ENCODE measurements at places on chromosomes 12 and 14.

DNA sequence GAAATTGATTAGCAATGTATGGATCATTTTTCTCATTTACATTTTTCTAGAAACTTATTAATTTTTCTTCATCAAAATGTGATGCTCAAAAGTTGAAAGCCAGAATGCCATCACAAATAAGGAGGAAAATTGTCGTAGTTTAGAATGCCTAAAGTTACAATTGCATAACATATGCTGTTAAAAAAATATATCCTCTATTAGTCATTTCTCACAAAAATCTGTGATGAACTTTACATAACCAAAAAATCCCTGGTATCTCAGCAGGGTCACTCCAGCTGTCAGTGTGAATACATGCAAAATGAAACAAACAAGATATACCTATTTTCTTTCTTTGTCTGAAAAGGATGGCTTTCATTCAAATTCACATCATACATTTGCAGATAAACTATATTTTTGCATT is 358.9 kb downstream of the PAWR start:
- DNase-seq, result no peak

- DNase-seq, result no peak
These were observed 139.7 kb downstream of the TTLL5 start for GRCh38 chr14:75800792-75801191.

- DNase-seq, result no peak
These were observed 130.8 kb upstream of the KRR1 start for GRCh38 chr12:75642226-75642625.

DNA sequence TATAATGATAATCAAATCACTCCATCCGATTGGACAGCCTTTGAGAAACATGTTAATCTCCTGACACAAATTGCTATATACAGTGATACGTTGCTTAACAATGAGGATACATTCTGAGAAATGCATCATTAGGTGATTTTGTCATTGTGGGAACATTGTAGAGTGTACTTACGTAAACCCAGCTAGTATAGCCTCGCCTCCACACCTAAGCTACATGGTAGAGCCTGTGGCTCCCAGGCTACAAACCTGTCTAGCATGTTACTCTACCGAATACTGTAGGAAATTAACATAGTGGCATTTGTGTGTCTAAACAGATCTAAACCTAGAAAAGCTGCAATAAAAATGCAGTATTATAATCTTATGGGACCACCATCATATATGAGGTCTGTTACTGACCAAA is 128.6 kb upstream of the PWP1 start:
- DNase-seq, result no peak

DNA sequence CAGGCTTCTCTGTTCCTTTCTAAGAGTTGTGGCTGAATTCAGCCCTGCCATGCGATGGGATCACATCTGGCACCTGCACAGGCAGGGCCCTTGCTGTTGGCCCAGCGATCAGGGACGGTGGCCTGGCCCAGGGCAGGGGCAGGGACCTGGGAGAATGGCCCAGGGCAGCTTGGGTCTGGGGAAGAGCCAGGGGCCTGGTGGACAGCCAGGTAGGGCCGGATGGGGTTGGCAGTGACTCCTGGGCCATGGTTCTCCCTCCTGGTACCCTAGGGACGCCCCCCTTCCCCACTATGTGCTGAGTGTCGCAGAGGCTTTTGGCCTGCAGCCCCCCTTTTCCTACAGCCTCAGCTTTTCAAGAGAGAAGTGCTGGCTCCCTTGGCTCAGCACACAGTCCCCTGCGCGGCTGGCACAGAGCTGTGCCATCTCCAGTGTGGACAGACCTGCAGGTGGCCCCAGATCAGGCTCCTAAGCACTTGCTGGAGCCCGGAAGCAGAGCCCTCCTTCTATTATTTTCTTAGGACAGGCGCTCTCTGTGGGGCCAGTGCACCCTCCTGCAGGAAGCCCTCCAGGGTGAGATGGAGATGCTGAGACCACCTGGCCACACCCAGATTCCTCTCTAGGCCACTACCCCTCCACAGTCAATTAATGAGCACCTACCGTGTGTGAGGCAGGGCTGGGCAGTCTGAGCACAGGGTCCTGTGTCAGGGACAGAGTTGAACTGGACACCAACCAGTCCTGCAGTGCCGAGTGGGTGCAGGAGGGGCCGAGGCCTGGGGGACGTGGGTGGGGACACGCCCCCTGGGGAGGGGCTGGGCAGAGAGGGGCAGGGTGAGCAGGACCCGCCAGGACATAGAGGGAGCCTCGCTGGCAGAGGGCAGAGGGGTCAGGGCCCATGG is 267.6 kb downstream of the ADGRD1 start:
- DNase-seq, result no peak

- no peak for DNase-seq
These were observed 88.4 kb downstream of the POLR3B start for GRCh38 chr12:106445959-106446358.

DNA sequence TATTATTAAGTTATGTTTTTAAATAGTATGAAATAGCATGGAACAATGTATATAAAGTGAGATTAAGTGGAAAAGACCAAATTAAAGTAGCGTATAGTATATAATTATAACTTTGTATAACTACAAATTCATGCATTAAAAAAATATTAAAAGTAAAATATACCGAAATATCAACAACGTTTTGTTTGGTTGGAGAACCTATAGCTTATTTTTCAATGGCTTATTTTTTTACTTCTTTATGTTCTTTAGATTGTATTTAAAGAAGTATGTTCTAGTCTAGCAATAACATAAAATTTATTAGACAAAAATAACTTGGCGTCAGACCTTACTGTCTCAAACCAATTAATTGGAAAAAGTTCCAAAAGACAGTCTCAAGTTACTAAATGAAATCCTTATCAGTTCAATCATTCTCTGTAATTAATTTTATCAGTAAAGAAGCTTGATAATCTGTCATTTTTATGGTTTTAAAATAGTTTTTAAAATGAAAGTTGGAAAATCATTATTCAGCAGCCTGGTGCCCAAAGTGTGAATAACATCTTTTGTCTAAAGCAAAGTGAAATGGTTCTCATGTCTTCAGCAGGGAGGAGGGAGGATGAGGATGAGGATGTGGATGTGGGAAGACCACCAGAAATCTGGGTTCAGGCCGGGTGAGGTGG is 46.7 kb downstream of the IRAK3 start:
- DNase-seq, result peak; percentile 62

DNA sequence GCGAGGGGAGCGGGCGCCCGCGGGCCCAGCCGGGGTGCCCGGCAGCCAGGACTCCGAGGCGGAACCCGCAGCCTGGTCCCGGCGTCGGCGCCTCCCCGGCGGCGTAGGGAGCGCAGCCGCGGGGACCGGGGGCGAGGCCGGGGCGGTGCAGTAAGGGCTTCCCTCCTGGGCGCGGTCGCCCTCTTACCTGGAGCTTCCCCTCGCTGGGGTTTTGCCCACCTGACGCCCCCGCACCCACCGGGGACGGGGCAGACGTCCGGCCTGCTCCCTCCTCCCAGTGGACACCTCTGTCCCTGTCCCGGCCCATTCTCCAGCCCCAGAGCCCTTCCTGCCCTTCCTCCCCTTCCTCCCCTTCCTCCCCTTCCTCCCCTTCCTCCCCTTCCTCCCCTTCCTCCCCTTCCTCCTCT is 413 bp upstream of the TUBA1C start:
- no peak for DNase-seq
